ENCODE measurements at places on chromosomes 3 and 15. TPM values are rescaled to one million over a fixed set of nuclear protein-coding genes. Genes with fewer than 3 reads are reported as not detected.

GRCh38 chr15:66692391-66692790 lies 9.6 kb upstream of the SMAD6 start:
- H3K4me1 ChIP-seq, result no peaks in the 10 kb centered on the region
- DNase-seq, result no peak
- H3K27ac ChIP-seq, result no peak overlapping the region
- H3K27me3 ChIP-seq, result no peaks in the 10 kb centered on the region

DNA sequence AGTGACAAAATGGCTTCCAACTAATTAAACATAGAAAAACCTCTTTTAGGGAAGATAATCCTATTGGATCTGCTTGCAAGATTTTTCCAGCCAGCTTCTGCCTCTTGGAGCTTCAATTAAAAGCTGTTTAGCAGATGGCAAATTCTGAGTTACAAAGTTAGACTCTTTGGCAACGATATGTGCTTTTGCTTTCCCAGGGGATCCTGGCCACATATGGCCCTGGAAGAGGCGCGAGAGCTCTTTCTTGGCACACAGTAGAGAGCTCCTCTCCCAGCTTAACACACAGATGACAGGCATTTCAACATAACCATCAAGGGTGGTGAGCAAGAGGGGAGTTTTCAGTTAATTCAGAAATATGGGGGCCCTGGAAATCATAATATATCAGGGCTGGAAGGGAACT lies 41.6 kb upstream of the GALNT15 start:
- no peaks in the 10 kb centered on the region for H3K36me3 ChIP-seq
- H3K4me1 ChIP-seq, result peaks cover 17% of the 10 kb centered on the region
- H3K4me3 ChIP-seq, result no peak overlapping the region
- no peak overlapping the region for H3K27ac ChIP-seq
- no peak for DNase-seq
- no peaks in the 10 kb centered on the region for H3K27me3 ChIP-seq

GRCh38 chr15:42134617-42135245 lies 21.7 kb downstream of the PLA2G4F start:
- H3K36me3 ChIP-seq, result no peaks in the 10 kb centered on the region
- H3K27ac ChIP-seq, result no peak overlapping the region
- no peak for DNase-seq
- H3K4me1 ChIP-seq, result no peaks in the 10 kb centered on the region

DNA sequence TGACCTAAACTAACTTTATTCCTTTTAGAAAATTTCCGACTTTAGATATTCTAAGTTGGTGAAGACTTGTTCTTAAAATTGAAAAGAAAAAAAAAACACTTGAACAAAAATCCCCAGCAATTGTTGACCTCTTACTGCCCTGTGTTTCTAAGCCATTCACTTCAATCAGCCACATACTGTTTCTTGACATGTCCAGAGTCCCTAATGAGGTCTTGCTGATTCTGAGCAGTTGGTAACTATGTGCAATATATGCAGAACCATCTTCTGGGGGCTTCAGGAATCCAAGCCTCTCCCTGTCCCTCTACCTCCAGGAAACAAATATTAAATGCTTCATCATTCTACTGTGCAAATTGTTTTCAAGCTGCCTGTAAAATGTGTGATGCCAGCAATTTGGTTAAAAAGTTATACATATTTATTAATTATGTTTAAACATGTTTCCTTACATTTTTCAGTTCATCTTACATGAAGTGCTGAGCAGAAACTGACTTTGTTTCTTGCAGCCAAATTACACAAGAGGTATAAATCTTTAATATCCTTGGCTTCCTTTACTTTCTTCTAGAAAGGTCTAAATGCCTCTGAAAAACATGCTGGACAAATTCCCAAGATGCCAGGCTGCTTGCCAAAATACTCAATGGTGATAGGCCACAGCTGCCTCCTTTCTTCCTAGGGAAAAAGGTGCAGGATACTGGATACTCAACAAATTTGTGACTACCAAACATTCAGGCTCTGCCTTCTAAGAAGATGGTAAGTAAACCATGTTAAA lies 19.8 kb upstream of the GYG1 start:
- H3K4me3 ChIP-seq, result no peak overlapping the region
- peaks cover 2% of the 10 kb centered on the region for H3K4me1 ChIP-seq
- H3K27me3 ChIP-seq, result no peaks in the 10 kb centered on the region
- peak overlapping the region; percentile 56 for H3K27ac ChIP-seq
- peak; percentile 81 for DNase-seq

- peak overlapping the region; percentile 81 for H3K27ac ChIP-seq
- no peaks in the 10 kb centered on the region for H3K27me3 ChIP-seq
- H3K36me3 ChIP-seq, result no peaks in the 10 kb centered on the region
- peaks cover 7% of the 10 kb centered on the region for H3K4me1 ChIP-seq
Measured at GRCh38 chr15:60477916-60478565, 901 bp downstream of the ICE2 start.

Gene AADACL2
- total RNA-seq, result not detected

Gene FSTL1
- 218 TPM for total RNA-seq

Gene WDR93
- 0.82 TPM for total RNA-seq

Gene KBTBD8
- total RNA-seq, result 0.12 TPM

Data from ovary (tissue), 10 donors.